ENCODE measurements at places on chromosomes 12 and 14.

GRCh38 chr14:72961579-72962335 lies 35.5 kb downstream of the DCAF4 start:
- no peak for DNase-seq

DNA sequence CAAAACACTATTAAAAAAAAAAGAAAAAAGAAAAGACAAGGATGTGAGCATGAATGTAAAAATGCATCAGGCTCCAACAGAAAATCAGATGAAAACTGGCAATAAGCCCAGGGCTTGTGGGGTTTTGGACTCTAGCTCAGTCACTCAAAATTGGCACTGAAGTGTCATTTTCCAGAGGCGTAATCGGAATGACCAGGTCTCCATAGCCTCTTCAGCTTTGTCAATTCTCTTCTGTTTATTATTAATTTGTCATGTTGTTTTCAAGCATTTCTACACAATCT lies 137.2 kb upstream of the TRHDE start:
- DNase-seq: no peak

DNA sequence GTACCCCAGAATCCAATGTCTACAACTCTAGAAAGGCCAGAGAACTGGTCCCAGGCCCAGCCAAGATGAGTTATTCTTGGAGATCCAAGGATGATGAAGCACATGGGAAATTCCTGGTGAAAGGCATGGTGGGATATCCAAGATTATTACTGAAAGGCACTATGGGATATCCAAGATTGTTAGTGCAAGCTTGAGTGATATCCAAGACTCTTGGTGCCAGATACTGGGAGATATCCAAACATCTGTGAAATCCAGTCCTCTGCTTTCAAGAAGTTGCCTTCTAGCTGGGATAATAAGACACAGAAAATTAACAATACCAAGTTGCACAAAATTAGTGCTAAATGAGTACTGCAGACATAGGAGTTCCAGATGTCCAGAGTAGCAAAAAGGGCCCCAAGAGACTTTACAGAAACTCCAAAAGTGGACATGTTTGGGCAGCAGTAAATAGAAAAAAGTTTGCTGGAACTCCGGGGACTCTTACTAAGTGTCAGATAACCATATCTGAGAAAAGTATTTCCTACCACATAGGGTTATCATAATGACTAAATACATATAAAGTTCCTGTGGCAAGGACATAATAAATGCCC lies 34.6 kb downstream of the PHLDA1 start:
- DNase-seq: no peak

GRCh38 chr14:22786685-22787084 lies 20.2 kb downstream of the OXA1L start:
- no peak for DNase-seq

DNA sequence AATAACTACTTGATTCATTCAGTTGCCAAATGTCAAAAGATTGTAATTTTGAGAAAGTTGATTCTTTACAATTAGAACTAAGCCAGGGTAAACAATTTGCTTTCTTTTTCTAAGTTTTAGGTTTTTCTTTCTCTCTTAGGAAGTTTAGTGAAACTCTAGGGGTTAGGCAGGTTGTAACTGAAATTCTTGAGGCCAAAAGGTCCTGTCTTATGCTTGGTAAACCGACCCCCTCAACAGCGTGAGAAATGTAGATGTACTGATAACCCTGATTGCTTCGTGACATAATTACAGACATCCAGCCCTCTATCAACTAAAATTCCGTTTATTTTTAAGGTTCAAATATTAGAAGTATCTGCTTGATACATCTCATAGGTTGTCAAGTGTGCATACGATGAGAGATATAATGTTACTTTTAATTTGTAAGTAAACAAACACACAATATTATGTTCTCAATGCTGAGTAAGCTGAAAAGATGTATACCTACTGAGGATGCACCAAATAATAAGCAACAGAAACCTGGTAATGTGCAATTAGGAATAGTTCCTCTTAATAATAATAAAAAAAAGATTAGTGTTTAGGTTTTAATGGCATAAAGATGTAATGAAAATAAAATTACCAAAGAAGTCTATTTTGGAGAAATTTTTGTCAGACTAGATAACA lies 7.2 kb downstream of the FUT8 start:
- no peak for DNase-seq

GRCh38 chr14:64253672-64254071 lies 40.5 kb downstream of the ESR2 start:
- DNase-seq: peak; percentile 16

GRCh38 chr12:57066245-57066644 lies 12.3 kb downstream of the NEMP1 start:
- no peak for DNase-seq

GRCh38 chr12:50711121-50711520 lies 52.8 kb upstream of the ATF1 start:
- no peak for DNase-seq

- no peak for DNase-seq
These were observed 217.6 kb downstream of the TMTC2 start for GRCh38 chr12:82904219-82904790.

GRCh38 chr14:89574420-89574819 lies 157.4 kb upstream of the FOXN3 start:
- DNase-seq: no peak

DNA sequence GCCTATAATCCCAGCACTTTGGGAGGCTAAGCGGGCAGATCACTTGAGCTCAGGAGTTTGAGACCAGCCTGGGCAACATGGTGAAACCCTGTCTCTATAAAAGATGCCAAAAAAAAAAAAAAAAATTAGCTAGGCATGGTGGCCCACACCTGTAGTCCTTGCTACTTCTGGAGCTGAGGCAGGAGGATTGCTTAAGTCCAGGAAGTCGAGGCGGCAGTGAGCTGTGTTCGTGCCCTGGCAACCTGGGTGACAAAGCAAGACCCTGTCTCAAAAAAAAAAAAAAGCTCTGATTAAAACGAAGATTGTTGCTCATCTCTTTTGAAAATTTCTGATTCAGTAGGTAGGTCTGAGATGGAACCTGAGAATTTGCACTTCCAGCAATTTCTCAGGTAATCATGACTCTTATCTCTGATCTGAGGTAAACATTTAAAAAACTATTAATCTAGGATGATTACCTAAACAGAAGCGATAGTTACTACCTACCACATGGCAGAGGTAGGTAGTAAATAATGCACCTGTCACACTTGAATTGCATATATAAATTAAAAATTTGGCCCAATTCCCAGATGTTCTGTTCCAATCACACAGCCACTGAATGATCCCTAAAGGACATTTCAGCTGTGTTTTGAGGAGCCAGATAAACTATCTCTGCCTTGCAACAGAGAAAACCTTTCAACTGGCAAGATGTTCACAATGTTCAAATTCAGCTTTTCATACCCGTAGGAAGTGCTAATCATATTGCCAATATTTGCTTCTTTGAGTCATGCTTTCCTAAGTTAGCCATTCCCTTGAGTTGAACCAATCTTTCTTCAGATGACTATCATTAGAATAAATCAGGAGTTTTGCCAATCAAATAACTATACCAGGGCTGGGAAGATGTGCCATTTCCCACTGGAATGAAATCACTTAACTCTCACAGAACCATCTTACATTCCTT lies 4.2 kb upstream of the TEP1 start:
- DNase-seq: no peak

DNA sequence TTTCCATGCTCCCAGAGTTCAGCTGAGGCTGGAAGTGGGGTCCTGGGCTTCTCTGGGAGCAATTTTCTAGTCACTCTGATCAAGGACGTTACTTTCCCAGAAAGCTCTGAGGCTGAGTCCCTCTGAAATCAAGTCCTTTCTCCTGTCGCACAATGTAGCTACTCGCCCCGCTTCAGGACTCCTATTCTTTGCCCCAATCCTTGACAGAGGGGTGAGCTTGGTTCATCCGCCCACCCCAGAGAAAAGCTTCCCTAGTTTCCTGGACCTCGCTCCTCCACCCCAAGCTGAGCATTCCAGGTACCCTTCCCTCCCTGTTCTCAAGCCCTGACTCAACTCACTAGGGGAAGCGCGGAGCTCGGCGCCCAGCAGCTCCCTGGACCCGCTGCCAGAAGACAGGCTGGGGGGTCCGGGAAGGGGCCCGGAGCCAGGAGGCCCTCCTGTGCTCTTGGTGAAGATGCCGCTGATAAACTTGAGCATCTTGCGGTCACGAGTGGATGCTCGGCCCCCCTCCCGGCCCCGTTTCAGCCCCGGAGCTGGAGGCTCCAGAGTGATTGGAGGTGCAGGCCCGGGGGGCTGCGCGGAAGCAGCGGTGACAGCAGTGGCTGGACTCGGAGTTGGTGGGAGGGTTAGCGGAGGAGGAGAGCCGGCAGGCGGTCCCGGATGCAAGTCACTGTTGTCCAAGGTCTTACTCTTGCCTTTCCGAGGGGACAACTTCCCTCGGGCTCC lies 1.6 kb downstream of the AGAP2 start:
- DNase-seq: no peak

DNA sequence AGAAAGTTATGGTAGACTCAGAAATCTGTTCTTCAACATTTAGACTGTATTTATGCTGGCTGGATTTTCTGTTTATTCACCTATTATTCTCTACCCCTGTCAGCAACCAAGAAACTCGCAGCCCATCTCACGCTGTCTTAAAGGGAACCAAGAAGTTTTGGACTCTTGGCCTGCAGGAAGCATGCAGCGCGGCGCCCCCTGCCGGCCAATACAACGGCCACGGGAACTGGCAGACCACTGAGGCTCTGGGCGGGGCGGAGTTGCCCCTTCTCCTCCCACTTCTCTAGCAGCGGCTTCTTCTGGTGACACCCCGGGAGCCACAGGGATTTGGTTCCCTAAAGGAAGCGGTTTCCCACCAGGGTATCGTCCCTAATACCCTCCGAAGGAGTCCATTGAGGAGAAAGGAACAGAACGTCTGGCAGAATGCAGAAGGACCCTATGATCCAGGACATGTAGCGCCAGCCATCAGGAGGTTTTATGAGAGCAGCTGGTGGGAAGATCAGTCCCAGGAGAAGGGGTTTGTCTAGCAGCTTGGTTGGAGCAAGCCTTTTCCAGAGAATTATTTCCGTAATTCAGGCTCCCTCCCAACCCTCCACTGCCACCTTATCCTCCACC lies 21.0 kb upstream of the RNASE2 start:
- DNase-seq: no peak

- no peak for DNase-seq
These were observed 167.9 kb downstream of the PRKD1 start for GRCh38 chr14:29759521-29760340.

DNA sequence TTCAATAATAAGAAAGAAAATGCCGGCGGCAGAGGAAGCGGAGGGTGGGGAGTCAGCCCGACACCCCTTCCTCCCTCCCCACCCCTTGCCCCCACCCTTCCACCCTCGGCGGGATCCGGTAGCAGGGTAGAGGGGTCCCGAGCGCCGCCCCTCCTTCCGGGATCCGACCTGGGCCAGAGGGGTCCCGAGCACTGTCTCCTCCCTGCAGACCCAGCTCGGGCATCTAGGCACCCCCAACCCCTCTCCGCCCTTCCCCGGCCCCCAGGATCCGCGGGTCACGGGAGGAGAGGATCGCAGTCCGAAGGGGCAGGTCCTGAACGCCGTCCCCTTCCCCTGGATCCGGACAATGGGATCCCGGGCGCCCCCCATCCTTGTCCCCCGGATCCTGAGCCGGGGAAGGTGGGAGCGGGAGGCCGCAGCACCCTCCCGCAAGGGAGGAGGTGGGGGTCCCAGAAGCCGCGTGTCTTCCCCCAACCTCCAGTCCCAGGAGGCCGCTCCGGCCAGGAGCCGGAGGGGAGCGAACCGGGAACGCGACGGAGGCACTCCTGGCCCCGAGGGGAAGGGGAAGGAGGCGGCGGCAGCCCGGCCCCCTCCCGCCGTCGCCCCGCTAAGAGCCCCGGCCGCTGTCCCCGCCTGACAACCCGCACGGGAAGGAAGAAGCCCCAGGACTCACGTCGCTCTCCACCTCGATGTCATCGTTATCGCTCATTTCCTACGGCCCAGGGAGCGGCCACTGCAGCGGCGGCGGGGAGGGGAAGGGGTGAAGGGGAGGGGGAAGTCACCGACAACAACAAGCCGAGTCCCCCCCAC lies 481 bp downstream of the MAX start:
- DNase-seq: no peak

DNA sequence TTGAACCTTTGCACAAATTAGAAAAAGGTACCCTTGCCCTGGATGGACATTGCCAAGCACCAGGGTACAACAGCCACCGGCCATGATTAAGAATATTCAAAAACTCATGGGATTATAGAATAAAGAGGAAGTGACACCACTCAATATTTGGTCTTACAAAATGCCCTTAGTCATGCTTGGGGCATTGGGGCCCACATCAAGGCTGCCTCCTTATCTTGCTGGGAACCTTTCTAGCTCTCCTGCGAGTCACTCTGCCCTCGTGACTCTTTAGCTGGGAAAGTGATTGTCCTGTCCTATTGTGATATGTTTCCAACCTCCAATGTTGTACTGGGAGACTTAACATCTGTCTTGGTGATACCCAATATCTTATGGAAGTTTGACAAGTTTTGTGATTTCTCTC lies 57.8 kb downstream of the GTF2A1 start:
- DNase-seq: no peak

DNA sequence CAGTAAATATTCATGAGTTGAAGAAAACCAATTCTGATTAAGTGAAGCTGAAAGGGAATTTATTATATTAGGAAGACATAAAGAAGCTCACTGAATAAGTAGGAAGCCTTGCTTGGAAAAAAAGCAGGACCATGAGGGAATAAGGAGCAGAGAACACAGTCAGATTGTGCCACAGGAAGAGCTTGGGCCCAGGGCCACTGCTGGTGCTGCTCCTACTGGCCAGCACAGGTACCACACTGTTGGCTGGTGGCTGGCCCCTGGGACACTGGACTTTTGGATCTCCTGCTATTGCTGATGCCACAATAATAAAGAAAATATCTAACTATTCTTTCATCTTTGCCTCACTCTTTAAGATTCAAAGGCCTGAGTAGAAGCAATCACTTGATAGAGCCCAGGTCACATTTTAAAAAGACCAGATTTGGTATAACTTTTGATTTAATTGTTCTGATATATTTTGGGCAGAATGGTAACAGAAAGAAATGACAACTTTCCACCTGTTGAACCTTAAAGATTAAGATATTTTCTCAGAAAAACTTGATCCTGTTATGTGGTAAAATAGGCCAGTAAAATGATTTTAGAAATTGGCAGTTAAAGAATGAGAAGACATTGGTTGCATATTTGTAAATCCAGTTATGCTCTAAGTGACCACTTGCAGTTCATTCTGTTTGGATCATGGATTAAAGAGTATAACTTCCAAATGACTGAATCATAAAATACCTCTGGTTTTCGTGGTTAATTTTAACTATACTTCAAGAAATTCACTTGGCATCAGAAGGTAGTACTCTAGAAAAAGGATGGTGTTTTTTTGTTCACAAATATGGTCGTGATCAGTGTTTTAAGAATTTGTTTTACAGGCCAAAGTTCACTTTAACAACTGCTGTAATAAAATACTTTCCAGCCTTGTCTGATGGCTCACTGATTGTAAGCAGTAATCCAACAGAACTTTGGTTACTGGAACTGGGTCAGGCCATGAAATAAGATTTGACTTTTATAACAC lies 68.3 kb downstream of the DERA start:
- DNase-seq: peak; percentile 59

DNA sequence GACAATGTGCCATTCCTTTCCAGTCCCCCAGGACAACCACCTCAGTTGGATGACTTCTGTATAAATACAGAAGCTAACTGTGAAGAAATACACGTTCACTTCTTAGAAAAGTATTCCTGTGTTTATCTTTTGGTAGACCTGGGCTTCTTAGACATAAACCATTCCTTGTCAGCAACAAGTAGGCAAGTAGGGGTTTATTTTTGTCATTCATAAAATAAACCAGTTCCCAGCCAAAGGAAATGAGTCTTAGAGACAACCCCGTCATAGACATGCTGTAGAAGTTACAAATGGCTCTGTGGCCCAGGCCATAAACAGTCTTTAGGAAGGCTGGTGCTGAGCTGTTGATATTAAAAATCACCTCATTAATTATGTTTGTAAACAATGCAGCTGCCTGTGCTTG lies 243.2 kb downstream of the SPTSSA start:
- DNase-seq: no peak
